Fibroblast of villous mesenchyme (primary cell): ENCODE measurements at places on chromosomes 13 and 19. TPM values are rescaled to one million over a fixed set of nuclear protein-coding genes. Genes with fewer than 3 reads are reported as not detected.

Gene IGFL3
- total RNA-seq, result not detected in 2 replicates

Gene FSD1
- 8.6 and 9.3 TPM in 2 replicates for total RNA-seq

DNA sequence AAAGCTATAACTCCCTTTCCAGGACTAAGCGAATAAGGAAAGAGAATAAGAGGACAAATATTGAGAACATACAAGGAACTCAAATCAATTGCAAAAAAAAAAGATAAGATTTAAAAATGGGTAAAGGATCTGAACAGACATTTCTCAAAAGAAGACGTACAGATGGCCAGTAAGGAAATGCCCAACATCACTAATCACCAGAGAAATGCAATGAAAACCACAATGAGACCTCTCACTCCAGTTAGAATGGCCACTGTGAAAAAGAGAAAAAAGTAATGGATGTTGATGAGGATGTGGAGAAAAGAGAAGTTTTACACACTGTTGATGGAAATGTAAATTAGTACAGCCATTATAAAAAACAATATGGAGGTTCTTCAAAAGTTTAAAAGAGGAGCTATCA lies 63.8 kb downstream of the VWA8 start:
- DNase-seq, result peak; percentile 39

- no peak for DNase-seq
Observed at GRCh38 chr13:87120476-87120875, 550.7 kb upstream of the SLITRK5 start.

DNA sequence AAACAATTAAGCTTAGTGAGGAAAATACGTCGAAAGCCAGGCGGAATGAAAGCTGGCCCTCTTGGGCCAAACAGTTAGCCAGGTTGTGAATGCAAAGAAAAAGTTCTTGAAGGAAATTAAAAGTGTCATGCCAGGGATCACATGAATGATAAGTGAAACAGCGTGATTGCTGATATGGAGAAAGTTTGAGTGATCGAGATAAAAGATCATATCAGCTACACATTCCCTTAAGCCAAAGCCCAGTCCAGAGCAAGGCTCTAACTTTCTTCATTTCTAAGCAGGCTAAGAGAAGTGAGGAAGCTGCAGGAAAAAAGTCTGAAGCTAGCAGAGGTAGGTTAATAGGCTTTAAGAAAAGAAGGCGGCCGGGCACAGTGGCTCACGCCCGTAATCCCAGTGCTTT lies 254.0 kb downstream of the EFNB2 start:
- no peak for DNase-seq
